CD4-positive, alpha-beta T cell treated with Interleukin-15 for 4 hours (primary cell): ENCODE measurements at places on chromosomes 5 and 9.

GRCh38 chr9:71858102-71858798 lies 52.7 kb downstream of the ABHD17B start:
- DNase-seq = no peak

- no peak for DNase-seq
These were observed 16.9 kb upstream of the TMEM250 start for GRCh38 chr9:136135326-136136126.

- no peak for DNase-seq
These were observed at the start of gene FST for GRCh38 chr5:53480416-53481158. FST (plus strand) TSS chr5:53480629; CDS start chr5:53480792, 163 bp downstream.

GRCh38 chr9:93112116-93112863 lies 16.3 kb downstream of the CARD19 start:
- DNase-seq = no peak

GRCh38 chr5:34536699-34537098 lies 119.4 kb upstream of the RAI14 start:
- no peak for DNase-seq

DNA sequence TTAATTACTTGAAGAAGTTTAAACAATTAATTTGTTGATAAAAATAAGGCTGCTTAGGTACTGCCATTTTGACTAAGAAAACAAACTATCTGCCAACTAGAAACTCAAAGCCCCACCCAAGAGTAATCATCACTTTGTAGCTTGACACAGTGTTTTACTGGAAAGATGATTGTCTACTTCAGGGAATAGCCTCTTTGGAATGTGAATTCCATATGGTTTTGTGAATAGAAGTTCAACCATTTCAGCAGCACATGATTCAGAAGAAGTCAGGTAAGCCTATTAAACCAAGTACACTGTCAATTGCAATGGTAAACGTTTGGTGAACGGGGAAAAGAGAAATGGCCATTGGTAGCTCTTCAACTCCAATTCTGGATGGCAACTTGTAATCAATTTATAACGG lies 55.2 kb downstream of the PLK2 start:
- no peak for DNase-seq
